ENCODE measurements at places on chromosomes 12 and 14.

DNA sequence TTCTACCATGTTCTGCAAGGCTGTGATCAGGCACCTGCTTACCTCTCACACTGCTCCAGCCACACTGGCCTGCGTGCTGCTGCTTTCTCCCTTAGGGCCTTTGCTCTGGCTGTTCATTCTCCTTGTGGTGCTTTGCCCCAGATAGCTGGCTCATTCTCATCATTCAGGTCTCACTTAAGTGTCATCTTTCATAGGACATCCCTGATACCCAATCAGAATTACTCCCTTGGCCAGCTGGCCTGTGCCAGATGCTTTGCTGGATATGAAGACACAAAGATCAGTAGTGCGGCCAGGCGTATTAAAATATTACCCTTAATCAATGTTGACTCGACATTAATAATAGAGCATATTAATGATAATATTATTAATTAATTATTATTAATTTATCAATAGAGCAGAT lies 143.8 kb upstream of the FGD4 start:
- no peak for DNase-seq

DNA sequence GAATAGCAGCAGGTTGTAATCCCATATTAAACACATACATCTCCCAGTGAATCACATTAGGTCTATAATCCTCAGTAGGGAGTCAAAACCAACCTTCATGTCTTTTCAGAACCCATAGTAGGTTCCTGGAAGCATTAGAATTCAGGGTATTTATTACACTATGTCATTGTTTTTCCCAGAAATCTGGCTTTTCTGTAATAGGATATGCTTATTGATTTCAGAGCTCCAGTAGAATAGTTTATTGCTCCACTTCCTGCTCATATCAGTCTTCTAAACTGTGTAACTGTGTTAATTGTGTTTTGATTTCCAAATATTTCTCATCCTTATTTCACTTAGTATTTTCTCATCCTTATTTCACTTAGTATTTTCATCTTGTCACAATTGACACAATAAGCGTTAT lies 268.0 kb downstream of the CCDC59 start:
- DNase-seq = no peak

- no peak for DNase-seq
These were observed 122.6 kb upstream of the PLXNC1 start for GRCh38 chr12:94025756-94026155.

GRCh38 chr12:11877869-11878780 lies 192.6 kb upstream of the BCL2L14 start:
- peak; percentile 26 for DNase-seq

DNA sequence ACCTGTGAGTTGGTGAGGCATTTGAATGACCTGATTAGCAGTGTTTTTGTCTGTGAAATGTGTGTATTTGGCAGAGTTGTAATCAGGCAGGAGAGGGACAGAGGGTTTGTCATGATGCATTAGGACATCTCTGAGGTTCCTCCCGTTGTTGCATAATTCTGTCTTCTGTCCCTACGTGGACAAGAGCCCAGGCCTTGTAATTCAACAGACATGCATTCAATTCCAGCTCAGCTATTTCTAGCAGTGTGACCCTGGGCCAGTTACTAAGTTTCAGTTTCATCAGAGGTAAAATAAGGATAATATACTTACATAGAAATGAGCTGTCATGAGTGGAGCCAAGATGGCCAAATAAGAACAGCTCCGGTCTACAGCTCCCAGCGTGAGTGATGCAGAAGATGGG lies 208.6 kb downstream of the SLC38A4 start:
- no peak for DNase-seq

- DNase-seq = no peak
These were observed 180.5 kb upstream of the HMGA2 start for GRCh38 chr12:65643595-65644386.

DNA sequence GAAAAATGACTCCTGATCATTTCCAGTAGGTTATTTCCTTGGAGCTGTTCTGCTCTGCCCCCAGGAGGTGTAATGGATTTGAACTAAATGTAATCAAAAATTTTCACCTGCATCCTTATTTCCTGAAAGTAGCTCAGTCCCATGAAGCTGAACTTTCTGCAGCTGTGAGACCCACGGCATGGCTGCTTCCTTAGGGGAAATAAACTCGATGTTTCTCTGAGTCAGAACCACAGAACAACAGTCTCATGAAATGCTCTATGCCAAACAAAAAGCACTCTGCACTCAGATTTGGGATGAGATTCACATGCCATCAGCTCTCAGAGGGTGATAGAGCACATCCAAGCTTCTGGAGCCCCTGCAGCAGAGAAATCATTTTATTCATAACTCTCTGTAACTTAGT lies 224.1 kb upstream of the PLEKHG7 start:
- no peak for DNase-seq

DNA sequence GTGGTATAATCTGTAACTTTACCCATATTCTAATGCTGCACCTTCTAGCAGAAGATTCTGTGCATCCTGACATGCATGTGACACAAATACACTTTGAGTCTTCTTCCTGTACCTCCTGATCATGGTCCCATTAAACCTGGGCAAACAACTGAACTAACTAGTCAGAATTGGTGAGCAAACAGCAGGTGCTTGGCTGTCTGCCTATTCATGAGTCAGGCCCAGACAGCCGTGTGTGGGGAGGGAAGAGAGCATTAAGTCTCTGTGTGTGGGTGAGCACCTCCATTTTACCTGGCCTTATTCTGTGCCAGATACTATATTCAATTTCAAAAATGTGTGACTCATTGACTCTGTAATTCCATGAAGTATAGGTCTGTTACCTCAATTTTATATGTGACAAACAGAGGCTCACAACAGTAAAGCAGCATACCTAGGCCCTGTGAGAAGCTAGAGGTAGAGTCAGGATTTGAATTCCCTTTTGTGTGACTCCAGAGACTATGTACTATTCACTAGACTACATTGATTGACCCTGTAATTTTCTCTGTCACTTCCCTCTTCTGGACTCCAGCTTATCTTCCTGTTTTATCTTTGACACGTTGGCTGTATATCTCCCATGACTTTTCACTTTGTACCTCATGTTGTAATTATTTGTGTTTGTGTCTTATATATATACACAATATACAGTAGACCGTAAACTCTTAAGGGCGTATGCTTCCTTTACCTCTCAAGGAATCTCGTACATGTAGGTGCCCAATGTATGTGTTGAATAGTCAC lies 32.2 kb downstream of the SUSD6 start:
- DNase-seq = peak; percentile 77

- DNase-seq = no peak
These were observed 8.5 kb downstream of the VASH1 start for GRCh38 chr14:76769636-76770292.

DNA sequence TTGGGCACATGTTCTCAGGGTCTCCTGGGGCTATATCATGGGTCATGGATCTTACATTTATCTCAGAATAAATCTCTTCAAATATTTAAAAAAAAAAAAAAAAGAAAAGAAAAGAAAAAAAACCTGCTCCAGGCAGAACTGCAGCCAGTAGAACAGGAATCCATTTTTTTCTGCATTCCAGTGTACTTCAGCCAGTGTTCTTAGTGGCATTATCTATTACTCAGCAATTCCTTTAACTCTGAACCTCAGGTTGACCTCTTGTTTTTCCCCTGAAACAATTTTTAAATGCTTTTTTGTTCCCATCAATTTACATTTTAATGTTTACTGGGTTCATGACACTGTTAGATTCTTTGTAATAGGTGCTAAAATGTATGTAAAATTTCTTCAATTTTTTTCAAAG lies 66.7 kb upstream of the STXBP6 start:
- DNase-seq = no peak

DNA sequence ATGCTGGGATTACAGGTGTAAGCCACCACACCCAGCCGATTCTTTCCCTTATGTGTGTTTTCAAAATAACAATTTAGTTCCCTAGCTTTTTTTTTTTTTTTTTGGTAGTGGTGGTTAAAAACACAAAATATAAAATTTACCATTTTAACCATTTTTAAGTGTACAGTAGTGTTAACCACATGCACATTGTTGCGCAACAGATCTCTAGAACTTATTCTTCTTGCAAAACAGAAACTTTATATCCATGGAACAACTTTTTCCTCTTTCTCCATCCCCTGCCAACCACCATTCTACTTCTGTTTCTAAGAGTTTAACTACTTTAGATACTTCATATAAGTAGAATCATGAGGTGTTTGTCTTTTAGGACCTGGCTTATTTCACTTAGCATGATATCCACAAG lies 1.1 kb upstream of the NDUFA12 start:
- no peak for DNase-seq

DNA sequence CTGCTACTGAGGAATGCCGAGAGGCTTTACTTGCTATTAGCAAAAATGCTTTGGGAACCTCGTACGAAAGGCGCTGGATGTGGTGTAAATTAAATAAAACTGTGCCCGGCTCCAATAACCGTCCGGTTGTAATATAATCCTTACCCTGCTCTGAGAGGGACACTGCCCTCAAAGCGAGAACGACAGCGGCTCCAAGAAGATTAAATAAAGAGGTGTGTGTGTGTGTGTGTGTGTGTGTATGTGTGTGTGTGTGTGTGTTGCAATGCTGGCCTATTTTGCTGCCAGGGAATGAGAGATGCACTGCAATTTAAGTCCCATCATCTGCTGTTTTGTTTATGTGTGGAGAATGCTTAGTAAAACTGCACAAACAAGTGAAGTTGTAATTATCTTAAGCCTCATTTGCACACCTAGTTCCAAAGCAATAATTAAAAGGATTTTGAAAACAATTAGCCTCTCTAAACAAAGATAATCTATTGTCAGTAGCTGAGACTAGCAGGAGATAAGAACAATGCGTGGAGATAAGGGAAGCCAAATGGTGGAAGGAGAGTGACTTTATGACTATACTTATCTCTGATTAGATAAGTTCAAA lies 1.2 kb upstream of the SIX1 start:
- no peak for DNase-seq
